ENCODE measurements at places on chromosomes 5 and 9. TPM values are rescaled to one million over a fixed set of nuclear protein-coding genes. Genes with fewer than 3 reads are reported as not detected.

The ANXA6 gene
- 206 TPM for total RNA-seq

The TLR4 gene
- total RNA-seq: 207 TPM

The DENND4C gene
- 65.7 TPM for total RNA-seq

The TLE4 gene
- 41.9 TPM for total RNA-seq

The NR2F1-AS1 gene
- total RNA-seq: 16.4 TPM

The TBC1D9B gene
- 101 TPM for total RNA-seq

The LHX6 gene
- 10.1 TPM for total RNA-seq

The PTPDC1 gene
- total RNA-seq: 9.1 TPM

The SARDH gene
- 0.33 TPM for total RNA-seq

The SPRY4 gene
- 30.2 TPM for total RNA-seq

The EGFL7 gene
- total RNA-seq: 566 TPM

The C6 gene
- total RNA-seq: not detected

The FBXL7 gene
- 22.2 TPM for total RNA-seq

The SLC45A2 gene
- 0.10 TPM for total RNA-seq

The PCDHA13 gene
- total RNA-seq: not detected

The MYOZ3 gene
- total RNA-seq: under 0.01 TPM

The SPOCK1 gene
- 135 TPM for total RNA-seq

The FYB1 gene
- total RNA-seq: not detected

The CER1 gene
- total RNA-seq: not detected

The PCDHB8 gene
- 0.29 TPM for total RNA-seq

The MAMDC2 gene
- total RNA-seq: 8.5 TPM

The SLC25A2 gene
- total RNA-seq: 0.48 TPM

The EGR1 gene
- total RNA-seq: 0.98 TPM

The KCNN2 gene
- 3.3 TPM for total RNA-seq

The TAL2 gene
- total RNA-seq: not detected

The CD74 gene
- 0.98 TPM for total RNA-seq

The GFI1B gene
- total RNA-seq: not detected

The SKIC3 gene
- 120 TPM for total RNA-seq

The SPATA31D4 gene
- not detected for total RNA-seq

The PCDHB13 gene
- 1.3 TPM for total RNA-seq

The TTLL11 gene
- total RNA-seq: 5.9 TPM

The PCDHGA12 gene
- 12.0 TPM for total RNA-seq

The WNT8A gene
- total RNA-seq: under 0.01 TPM

The NCS1 gene
- 42.4 TPM for total RNA-seq

The RACK1 gene
- total RNA-seq: 5,671 TPM

The SAPCD2 gene
- 14.7 TPM for total RNA-seq

The ADAMTS6 gene
- total RNA-seq: 78.4 TPM

The ATP6V1G1 gene
- 112 TPM for total RNA-seq

The IRGM gene
- total RNA-seq: not detected

The GMCL2 gene
- not detected for total RNA-seq

The PCDHGB3 gene
- total RNA-seq: 6.5 TPM

The TMED7 gene
- total RNA-seq: 129 TPM

The IL31RA gene
- 1.6 TPM for total RNA-seq

The FIBCD1 gene
- total RNA-seq: 0.29 TPM

The GABRB2 gene
- total RNA-seq: not detected

The TMOD1 gene
- total RNA-seq: 1.1 TPM

Data from vein endothelial cell (primary cell).